ENCODE measurements at places on chromosomes 5 and 9.

DNA sequence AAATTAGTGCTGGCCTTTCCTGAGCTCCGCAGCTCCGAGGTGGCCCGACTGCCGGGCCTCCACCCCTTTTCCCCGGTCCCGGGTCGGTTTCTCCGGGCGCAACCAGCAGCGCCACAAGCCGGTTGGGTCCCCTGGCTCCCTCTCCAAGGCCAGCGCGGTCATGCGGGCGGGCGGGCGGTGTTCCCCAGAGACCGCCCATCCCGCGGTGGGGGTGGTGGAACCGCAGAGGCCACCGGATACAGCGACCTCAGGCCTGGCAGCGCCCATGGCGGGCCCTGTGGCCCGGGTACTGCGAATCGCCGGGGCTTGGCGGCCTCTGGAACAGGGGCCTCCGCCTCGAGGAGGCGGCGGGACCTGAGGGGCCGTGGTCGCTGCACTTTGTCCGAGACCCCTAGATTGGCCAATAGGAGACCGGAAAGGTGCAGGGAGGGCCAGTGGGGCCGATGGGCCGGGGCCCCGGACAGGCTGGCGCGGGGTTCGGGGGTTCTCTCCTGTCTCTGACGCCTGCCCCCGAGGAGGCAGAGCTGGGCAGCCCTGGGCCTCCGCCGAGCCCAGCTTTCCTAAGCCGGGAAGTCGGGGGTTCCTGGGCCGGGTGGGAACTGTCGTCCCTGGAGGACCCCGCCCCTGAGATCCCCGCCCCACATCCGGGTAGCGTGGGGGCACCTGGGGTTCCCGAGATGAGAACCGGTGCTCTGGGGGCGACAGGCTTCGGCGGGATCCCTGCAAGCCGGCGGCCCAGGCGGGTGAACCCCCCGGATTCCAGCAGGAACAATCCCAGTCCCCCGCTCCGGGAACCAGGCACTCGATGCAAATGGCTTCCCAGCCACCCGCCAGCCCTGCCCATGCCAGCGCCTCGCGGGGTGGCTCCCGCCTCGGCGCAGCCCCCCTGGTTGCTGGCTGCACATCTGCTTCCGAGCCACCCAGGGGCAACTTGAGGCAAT, 293.9 kb downstream of the ZSWIM6 start:
- no peak for DNase-seq

- DNase-seq: no peak
These were observed 480.0 kb downstream of the TAF11L14 start for GRCh38 chr5:18114151-18114757.

GRCh38 chr5:95256991-95257390, 27.9 kb downstream of the MCTP1 start:
- DNase-seq: no peak

DNA sequence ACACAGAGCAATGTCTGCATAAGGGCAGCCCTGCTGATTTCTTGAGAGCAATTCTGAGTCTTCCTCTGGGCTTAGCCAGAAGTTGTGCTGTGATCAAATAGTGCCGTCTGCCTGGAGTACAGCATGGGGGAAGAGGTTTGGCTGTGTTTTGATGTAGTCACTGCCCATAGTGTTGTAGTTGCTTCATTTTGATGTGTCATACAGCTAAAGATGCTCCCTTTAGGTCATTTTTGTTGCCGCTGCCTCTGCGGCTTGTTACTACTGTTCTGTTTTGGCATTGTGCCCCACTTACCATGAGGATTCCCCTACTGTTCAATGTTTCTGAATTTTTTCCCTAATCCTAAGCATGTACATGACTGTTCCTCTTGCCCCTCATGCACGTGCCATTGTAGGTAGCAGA, 23.0 kb downstream of the SLC36A1 start:
- DNase-seq: no peak

- no peak for DNase-seq
These were observed 438.4 kb downstream of the RAB3C start for GRCh38 chr5:59021286-59021673.

GRCh38 chr5:54772684-54773083, 212.7 kb downstream of the ESM1 start:
- no peak for DNase-seq

DNA sequence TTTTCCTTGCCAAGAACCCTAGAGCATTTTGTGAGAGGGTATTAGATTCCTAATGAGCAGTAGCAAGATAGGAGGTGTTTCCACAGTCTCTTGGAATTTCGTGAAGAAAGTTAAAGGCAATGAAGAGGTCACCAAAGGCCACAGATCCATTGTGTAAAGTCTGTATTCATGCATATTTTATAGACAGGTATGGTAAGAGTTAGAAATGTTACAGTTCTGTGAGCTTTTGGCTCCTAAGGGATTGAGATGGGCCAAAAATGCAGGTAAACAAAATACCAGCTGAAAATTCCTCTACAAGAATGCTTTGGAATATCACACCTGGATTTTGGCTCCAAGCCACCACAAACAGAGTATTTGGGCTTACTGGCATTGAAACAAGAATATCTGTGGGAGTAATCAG, 47.4 kb upstream of the FST start:
- DNase-seq: no peak

GRCh38 chr5:87768190-87768589, 355.5 kb upstream of the CCNH start:
- no peak for DNase-seq

- DNase-seq: no peak
These were observed 248.7 kb downstream of the SLIT3 start for GRCh38 chr5:169052207-169052606.

DNA sequence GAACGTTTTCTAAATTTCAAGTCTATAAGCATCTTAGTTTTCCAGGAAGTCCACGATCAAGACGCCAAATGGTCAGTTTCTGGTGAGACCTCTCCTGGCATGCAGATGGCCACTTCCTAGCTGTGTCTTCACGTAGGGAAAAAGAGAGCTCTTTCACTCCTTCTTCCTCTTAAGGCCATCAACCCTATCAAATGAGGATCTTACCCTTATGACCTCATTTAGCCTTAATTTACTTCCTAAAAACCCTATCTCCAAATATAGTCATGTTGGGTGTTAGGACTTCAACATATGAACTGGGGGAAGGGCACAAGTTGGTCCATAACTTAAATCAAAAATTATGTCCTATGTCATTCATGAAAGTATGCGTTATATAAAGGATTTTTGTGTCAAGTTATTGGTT, 229.5 kb downstream of the ARL15 start:
- DNase-seq: no peak

DNA sequence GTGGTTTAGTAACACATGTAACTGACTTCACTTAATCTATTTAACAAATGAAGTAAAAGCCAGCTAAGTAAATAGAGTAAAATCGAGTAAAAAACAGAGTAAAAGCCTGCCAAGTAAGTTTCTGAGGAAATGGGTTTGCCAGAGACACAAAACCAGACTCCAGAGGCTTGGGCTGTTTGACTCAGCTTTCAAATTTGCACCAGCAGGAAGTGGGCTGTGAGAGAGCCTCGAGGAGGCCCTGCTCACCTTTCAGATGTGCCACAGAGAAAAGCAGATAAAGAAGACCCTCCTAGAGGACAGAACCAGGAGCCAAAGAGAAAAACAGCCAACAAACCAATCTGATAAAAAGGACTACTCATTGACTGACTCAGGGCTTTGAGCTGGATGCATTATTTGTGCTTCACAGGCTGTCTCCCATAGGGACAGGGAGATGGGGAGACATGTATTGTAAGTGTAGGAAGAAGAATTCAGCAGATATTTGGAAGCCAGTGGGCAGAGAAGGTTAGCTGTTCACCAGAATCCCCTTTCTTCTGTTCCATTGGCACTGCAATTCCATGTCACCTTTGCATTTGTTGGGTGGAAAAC, 14.4 kb upstream of the AMACR start:
- no peak for DNase-seq

DNA sequence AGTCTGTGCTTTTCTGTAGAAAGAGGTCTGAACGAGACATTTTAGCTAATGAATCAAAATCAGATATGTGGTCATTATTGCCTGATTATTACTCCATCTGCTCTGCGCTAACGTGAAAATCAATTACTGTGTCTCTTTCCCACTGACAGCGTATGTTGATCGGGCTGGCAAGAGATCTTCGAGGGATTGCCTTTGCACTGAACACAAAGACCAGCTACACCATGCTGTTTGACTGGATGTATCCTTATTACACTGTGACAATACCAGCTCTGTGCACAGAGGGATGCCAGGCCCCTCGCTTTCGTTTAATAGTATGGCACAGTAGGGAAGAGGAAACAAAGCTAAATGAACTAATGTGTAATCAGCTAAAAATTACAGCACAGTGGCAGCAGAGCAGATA, 103.7 kb upstream of the TLX3 start:
- DNase-seq: no peak

GRCh38 chr9:33076046-33077004, at the start of gene SMU1:
TSS of gene SMU1 (minus strand) at chr9:33076674. CDS start at chr9:33076608, 66 bp downstream.
- peak; percentile 96 for DNase-seq

DNA sequence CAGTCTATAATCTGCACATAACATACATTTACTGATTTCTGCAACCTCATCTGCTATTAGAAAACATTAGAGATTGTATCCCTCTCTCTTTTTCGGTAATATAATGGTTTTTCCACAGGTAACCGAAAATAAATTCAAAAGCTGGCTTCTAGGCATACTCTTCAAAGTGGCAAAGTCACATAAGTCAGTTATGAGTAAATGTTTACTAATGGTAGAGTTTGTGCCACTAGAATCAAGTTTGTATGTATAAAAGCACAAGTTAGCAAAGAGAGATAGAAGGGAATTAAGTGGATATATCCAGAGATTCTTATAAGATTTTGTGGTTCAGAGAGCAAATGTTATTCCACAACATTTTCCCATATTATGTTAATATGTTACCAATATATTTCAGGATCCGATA, 86.9 kb downstream of the MYO10 start:
- DNase-seq: no peak

DNA sequence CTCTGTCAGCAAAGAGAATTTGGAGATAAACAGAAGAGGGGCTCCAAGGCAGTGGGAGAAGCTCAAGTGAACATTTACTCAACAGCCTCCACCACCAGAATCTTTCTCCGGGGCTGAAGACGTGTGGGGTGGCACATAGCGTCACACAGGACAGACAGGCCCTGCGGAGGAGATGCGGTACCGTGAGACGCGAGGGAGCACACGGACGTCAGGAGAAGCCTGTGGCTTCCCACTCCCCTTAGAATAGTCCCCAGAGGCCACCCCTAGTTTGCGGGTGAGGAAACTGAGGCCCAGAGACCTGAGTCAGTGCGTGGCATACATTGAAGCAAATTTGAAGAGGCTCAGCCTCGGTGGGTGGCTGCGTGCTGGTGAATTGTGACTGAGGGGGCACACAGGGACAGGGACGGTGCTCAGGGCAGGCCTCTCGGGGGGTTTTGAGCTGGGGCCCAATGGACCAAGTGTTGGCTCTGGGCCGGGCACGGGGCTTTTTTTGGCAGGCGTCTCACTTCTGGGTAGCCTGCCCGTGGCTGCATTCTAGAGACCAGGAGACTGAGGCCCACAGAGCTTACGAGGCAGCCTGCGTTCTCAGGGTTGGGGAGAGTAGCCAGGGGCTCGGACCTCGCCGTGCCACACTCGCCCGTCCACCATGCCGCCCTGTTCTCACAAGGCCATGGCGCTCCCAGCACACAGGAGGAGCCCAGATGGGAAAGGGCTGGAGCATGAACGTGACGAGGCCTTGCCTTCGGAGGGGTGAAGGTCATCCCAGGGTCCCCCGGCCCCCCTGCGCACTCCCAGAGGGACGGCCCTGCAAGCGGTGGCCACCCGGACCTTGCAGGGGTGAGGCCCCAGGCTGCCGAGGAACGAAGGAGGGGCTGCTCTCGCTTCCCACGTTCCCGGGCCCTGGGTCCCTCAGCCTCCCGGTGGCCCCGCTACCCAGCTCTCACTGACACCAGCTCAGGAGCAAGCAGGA, 220.6 kb downstream of the C9orf50 start:
- DNase-seq: no peak

GRCh38 chr5:38651806-38652205, 95.4 kb upstream of the LIFR start:
- no peak for DNase-seq

DNA sequence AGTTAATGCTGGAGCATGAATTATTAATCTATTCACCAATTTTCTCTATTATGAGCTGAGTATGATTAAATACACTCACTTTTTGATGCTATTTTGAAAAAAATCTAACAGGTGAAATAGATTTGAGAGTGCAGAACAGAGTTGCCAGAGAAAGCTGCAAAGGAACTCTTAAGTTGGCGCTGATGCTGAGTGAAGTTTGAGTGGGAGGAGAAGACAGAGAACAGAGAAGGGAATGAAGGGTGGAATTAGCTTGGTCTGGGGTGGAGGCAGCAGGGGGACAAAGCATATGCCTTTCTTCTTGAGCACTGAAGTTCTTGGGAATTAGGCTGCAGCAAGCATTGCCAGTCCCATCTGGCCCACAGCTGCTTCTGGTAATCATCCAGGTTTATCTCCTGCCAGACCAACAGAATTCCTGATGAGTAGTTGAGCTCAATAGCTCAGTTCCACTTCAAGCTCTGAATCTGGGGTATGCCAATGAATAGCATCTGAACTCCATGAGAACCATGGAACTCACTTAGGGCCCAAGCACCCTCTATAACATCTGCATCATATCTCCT, 290.1 kb downstream of the HINT1 start:
- DNase-seq: no peak

DNA sequence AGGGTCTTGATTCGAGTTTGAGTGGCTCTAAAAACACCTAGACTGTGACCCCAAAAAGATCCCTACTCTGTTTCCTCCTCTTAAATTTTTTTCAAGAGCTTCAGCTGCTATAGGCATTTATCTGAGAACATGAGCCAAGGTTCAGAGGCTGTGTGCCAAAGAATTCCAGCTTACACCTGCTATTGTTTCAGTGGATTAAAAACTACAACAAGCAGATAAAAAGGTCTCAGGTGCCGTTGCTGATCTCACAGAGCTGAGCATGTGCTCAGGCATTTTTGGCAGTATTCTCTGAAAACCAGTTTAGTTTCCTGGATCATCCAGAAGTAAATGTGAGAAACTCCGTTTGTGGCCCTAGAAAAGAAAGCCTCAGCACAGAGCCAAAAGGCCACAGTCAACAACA, 349.2 kb downstream of the DEPDC1B start:
- no peak for DNase-seq

DNA sequence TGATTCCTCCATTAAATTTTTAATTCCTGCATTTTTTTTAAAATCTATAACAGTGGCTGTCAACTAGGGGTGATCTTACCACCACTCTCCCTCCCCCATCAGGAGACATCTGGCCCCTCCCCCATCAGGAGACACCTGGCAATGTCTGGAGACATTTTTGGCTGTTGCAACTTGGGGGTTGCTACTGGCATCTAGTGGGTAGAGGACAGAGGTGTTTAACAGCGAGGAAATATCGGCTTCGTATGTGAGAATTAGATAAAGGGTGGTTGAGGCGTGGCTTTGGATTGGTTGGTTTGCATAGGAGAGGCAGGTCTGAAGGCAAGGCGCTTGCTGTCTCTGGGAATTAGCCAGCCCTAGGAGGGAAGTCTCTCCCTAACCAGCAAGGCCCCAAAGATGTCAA, 10.5 kb downstream of the CDHR2 start:
- DNase-seq: no peak

- no peak for DNase-seq
These were observed 8.5 kb upstream of the TNFSF8 start for GRCh38 chr9:114938687-114939575.

GRCh38 chr5:97418462-97418861, 235.4 kb upstream of the RIOK2 start:
- no peak for DNase-seq

GRCh38 chr9:4168526-4168925, 131.3 kb downstream of the GLIS3 start:
- DNase-seq: no peak

GRCh38 chr9:110064803-110065202, 143.2 kb downstream of the C9orf152 start:
- DNase-seq: no peak
